ENCODE measurements at places on chromosomes 13 and 19.
A peak's percentile ranks its signal among the peaks of the same experiment; 100 is the strongest.

GRCh38 chr13:79401259-79402070 lies 4.6 kb downstream of the RBM26 start:
- no peak for DNase-seq

DNA sequence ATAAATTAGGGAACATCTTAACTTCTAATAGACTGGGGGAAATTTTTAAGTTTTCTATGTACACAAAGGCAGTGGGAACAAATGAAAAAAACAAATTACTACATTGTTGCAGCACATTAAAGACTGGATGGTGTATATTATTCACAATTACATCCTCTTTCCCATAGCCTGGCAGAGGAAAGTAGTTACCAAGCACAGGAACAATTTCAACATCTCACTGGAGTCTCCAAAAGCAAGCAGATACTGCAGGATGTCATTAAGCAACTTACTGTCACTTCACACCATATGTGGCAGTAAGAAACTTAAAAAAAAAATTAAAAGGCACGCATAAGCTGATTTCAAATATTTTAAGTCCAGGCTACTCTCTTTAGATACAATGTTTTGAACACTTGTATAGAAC lies 6.4 kb upstream of the EFNB2 start:
- DNase-seq: no peak

DNA sequence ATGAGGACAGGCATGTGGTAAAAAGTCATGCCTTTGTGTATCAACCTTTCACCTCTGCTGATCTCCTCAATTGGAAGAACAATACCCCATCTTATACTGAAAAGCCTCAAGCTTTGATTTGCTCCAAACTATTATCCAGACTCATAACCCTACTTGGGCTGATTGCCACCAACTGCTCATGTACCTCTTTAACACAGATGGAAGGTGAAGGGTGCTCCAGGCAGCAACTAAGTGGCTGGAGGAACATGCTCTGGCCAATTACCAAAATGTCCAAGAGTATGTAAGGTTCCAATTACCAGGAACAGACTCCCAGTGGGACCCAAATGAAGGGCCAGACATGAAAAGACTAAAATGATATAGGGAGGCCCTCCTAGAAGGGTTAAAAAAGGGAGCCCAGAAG lies 78.3 kb downstream of the ZNF486 start:
- DNase-seq: no peak

DNA sequence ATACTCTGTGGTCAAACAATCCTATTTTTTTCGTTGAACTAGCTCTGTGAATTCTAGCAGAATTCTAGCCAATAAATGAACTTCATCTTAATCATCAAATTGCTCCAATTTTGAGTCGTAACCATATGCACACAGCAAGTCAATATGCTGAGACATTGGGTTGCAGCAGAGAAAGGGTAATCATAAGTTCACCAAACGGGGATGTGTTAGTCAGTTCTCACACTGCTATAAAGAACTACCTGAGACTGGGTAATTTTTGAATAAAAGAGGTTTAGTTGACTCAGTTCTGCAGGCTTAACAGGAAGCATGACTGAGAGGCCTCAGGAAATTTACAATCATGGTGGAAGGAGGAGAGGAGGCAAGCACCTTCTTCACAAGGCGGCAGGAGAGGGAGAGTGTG lies 67.7 kb upstream of the ABCC4 start:
- DNase-seq: no peak

DNA sequence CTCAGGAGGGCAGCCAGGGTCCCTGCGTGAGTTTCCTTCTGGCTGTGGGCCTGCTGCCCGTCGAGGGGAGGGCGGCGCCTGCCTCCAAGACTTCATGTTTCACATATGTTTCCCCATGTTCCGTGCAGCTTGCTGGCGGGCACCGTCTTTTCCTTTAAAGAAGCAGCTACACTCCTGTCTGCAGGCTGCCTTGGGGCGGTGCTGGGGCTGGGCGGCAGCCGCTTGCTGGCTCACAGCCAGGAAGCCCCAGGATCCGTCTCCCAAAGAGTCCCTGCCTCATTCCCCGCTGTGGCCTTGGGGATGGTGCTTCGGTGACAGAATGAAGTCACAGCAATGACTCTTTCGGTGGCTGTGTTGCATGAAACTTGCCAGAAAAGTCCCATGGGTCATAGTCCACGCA lies 24.9 kb downstream of the PIAS4 start:
- no peak for DNase-seq

DNA sequence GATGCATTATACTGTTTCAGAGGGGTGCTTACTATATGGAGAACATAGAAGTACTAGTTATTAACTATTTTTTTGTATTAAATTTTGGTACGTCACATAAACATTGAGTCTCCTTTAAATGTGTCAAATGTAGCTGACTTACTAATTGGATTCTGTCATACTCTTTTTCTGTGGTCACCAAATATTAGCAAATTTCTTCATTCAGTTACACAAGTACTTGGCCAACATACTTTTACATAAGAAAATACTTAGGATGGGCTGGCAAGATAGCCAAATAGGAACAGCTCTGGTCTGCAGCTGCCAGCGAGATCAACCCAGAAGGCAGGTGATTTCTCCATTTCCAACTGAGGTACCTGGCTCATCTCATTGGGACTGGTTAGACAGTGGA lies 19.2 kb downstream of the LPAR6 start:
- DNase-seq: no peak

DNA sequence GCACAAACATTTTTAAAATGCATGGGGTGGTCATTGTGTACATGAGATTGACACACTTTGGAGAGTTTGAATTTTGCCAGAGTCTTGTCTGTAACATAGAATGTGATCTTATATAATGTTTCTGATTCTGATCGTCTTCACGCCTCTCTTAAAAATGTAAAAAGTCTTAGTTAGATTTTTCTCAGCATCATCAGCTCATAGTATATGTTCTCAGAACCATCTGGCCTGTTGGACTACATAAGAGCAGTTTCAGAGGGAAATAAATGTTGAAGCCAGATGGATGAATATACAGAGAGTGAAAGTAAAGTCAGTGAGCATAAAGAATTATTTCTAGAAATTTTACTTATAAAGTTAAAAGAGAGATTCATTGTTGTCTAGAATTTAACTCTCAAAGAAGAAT lies 789.9 kb upstream of the MIR17HG start:
- no peak for DNase-seq

GRCh38 chr19:48111280-48111679 lies 663 bp upstream of the PLA2G4C start:
- DNase-seq: no peak

- DNase-seq: no peak
These were observed 10.2 kb upstream of the TNFSF14 start for GRCh38 chr19:6680141-6680540.

DNA sequence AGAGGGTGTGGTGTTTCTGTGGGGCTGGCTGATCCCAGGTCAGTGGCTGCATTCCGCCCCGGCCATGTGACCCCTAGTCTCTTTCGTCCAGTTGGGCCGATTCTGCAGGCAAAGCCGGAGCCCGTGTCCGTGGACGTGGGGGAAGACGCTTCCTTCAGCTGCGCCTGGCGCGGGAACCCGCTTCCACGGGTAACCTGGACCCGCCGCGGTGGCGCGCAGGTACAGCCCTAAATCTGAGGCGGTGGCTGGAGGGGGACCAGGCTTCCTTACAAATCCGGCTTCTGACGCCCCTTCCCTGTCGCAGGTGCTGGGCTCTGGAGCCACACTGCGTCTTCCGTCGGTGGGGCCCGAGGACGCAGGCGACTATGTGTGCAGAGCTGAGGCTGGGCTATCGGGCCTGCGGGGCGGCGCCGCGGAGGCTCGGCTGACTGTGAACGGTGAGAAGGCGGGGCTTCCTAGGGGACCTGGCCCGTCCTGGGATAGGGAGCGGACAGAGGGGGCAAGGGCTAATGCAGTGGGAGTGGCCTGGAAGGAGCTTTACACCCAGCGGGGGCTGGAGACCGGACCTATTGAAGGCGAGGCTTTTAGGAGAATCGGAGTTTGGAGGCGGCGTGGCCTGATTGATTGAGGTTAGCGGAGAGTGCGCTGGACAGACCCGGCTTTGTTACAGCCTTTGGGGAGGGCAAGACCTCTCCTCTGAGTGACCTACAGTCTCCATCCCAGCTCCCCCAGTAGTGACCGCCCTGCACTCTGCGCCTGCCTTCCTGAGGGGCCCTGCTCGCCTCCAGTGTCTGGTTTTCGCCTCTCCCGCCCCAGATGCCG lies 4.3 kb downstream of the KIRREL2 start:
- DNase-seq: no peak

DNA sequence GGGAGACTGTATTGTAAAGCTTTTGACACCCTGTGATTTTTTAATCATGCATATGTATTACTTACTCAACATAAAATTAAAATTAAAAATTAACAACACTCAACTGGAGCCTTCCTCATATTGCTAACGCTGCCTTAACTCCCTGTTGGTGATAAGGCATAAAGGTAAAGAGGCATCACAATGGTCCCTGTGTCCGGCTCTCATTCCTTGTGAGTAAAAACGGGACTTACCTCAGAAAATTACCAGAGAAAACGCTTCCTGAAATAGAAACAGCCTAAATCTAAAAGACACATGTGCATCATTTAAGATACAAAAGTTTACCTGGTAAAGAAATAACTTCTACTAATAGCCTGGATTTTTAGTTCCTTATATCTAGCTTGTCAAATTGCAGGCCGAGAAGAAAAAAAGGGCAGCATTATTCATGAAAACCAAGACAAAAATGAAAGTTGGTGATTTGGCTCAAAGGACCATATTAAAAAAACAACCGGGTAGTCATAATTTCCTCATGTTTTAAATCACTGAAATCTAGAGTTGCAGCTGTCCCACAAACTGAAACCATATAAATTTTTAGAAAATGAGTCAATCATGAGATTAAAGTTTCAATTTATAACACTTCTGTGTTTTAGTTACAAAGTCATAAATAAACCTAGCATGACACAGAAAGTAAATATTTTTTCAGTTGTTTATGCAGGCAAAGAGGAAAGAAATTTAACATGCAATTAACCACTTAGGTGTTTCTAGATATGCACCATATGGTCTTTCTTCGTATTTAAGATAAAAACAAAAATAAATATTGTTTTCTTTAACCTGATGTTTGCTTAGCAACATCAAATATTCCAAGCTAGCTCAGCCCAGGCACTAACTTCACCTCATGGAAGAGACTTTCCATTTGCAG lies 94.7 kb downstream of the MIPEP start:
- DNase-seq: peak; percentile 30

GRCh38 chr13:32537580-32538142 lies 934 bp downstream of the N4BP2L2 start:
- no peak for DNase-seq

DNA sequence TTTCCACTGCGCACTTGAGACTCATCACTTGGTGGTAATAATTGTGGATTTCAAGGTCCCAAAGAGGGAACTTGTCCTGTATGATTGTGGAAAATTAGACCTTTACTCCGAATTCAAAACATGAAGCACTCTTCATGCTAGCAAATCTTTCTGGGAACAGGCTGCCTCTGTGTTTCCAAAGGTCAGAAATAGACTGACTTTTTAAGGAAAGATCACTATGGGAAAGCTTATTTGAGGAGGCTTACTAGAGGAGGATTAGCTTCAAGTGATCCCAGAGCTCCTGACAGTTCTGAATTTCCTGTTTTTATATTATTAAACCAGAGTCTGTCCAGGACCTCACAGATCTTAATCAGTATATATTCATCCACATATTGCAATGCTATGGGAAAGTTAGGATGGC lies 5.5 kb downstream of the WDFY2 start:
- no peak for DNase-seq

GRCh38 chr19:38298821-38299680 lies 5.0 kb upstream of the C19orf33 start:
- peak; percentile 38 for DNase-seq

DNA sequence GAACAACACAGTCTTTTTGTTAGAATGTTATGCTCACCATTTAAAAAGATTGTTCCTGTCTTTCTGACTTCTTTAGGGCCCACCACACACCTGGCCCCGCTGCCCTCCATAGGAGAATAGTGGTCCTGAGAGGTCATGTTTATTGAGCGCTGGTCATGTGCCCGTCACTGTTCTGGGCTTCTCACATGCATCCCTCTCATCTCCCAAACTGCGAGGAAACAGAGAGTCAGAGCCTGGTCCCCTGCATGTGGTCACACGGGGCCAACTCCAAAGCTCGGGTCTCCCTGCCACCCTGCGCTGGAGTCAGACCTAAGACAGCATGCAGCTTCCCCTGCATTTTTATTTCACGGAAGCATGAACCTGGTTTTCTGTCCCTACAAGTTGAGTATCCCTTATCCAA lies 70.4 kb upstream of the GPR183 start:
- no peak for DNase-seq

Measured in A172 (cell line).